ENCODE measurements at places on chromosomes 11 and 22. TPM values are rescaled to one million over a fixed set of nuclear protein-coding genes. Genes with fewer than 3 reads are reported as not detected.

RAG2 gene
- not detected for total RNA-seq

POU2AF2 gene
- not detected for total RNA-seq

SCUBE2 gene
- 26.9 TPM for total RNA-seq

AHNAK gene
- total RNA-seq: 57.3 TPM

SLC37A4 gene
- 10.0 TPM for total RNA-seq

OR5B21 gene
- total RNA-seq: not detected

LRRC74B gene
- total RNA-seq: not detected

DNA sequence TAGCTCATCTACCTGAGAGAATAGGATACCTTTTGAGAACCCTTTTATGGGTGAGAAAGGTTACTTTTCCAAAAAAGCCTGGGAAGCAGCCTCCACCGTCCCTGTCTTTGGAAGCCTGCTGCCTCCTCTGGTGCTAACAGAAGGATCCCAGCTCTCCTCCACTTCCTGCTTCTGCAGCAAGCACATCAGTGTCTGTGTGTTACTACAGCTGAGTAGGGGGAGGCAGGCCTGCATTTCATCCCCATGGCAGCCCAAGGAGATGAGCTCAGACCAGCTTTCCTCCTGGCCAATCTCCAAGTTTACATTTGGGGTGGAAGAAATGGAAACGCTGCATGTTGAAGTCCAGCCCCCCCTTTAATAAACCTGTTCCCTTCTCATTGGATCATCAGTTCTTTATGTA, 7.4 kb upstream of the CCDC34 start:
- DNase-seq: no peak

DNA sequence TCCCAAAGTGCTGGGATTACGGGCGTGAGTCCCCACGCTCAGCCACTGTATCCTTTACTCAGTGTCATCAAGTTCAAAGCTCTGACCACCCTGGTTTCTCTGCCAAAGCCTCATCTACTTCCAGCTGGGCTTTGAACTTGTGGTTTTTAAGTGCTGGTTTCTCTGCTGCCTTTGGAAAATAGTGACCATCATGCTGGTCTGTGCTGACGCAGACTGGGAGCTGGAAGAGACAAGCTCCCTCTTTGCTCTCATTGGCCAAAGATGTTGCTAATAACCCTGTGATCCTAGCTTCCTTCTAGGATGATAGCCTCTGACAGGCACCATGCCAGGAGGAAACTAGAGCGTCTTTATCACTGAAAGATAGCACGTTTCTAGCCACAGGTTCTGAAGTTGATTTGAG, 62.4 kb downstream of the ALX4 start:
- DNase-seq: no peak

GRCh38 chr22:42928969-42929837, 72.1 kb upstream of the ARFGAP3 start:
- DNase-seq: no peak

GRCh38 chr11:44165432-44165831, 70.0 kb downstream of the EXT2 start:
- DNase-seq: no peak

GRCh38 chr22:33006220-33006954, 51.8 kb downstream of the SYN3 start:
- DNase-seq: no peak

DNA sequence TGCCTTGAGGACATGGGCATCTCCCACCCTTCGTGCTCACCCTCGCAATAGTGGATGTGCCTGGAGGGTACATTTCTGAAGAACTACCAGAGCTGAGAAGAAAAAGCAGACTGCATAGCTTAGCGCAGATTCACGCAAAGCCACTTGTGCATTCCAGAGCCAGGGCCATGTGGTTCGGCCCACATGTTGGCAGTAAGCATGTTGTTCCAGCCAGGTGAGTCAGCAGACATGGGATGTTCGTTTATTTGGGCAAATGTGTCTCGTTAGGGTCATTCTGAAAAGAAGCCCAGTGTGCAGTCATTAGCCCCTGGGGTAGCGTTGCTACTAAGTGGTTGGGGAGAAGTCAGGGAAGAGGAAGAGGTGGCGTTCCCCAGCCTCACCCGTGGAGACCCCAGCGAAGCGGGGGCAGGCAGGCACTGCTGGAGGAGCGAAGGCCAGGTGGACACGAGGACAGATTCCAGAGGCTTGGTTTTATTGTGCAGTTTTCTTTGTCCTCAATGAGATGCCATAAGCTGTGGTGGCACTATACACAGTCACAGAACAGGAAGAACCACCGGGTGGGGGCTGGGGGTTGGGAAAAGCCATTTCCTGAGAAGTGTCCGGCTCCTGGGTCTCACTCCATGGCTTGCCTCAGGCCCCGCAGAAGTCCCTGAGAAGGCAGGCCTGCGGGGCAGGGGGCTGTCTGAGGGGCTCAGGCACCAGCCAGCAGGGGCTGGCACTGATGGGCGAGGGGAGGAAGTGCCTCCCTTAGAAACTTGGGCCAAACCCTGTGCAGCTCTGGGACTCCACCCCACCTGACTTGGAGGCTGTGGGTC, 5.0 kb downstream of the THY1 start:
- DNase-seq: no peak

DNA sequence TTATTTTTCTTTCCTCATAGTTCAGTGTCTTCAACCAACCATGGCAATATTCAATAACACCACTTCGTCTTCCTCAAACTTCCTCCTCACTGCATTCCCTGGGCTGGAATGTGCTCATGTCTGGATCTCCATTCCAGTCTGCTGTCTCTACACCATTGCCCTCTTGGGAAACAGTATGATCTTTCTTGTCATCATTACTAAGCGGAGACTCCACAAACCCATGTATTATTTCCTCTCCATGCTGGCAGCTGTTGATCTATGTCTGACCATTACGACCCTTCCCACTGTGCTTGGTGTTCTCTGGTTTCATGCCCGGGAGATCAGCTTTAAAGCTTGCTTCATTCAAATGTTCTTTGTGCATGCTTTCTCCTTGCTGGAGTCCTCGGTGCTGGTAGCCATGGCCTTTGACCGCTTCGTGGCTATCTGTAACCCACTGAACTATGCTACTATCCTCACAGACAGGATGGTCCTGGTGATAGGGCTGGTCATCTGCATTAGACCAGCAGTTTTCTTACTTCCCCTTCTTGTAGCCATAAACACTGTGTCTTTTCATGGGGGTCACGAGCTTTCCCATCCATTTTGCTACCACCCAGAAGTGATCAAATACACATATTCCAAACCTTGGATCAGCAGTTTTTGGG, at the start of gene OR51T1:
Gene OR51T1, plus strand, starts transcription at position 41 of the 641 bp plus-strand sequence. Its CDS starts 0 bp downstream, at position 41.
- no peak for DNase-seq

DNA sequence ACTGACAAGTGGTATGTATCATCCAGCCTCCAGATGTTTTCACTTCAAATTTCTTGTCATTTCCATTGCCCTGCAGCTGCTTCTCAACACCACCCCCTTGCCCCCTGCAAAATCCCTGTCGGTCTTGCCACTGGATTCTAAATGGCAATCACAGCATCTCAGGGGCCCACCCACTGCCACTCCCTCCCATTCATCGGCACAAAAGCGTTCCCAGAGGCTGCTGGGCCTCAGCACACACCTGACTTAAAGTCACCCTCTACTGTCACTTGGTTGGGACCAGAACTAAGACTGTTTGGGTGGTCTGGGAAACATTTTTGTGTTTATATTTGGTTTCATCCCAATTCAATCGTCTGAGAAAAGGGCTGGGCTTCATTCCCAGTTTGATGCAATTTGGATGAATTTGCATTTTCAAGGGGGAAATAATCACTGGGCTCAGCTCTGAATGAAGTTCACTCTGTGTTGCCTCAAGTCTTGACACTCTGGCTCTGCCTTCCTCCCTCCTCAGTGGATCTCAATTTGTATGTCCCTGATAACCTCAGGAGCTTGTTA, 27.1 kb downstream of the SYT13 start:
- DNase-seq: no peak

DNA sequence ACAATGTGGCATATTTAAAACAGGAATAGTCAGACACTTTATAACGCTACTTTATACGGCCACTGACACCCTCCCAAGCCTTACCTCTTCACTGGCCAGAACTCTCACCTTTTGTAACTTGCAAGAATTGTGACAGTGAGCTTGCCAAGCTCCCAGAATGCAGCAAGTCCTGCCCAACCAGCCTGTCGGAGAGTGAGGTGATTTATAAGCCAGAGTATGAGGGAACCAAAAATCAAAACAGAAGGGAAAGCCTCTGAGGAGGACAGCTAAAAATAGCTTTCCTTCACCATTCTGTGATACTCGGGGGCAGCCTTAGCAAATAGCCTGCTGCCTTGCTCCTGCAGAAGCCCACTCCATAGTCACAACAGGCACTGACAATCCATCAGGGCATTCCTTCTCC, 229.7 kb downstream of the FAM76B start:
- no peak for DNase-seq

DNA sequence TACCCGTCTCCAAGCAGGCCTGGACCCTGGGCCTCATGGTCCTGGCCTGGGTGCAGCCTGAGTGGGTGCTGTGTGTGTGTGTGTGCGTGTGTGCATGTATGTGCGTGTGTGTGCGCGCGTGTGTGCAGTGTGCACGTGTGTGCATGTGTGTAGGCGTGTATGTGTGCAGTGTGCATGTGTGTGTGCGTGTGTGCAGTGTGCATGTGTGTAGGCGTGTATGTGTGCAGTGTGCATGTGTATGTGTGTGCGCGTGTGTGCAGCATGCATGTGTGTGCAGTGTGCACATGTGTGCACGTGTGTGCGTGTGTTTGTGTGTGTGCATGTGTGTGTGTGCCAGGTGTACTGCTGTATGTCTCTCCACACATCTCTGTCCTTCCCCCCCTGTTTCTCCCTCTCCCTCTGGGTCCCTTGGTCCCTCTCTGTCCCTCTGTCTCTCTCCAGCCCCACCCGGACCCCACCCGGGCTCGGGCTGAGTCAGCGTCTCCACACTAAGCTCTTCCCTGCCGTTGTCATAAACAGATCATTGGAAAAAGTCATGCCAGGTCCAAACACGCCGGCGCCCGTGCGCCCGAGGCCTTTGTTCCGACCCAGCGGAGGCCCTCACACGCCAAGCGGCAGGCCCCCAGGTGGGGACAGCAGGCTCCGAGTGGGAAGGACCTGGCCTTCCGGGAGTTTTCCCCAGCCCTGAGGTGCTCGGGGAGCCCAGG, 34.0 kb downstream of the WNT7B start:
- DNase-seq: no peak

- no peak for DNase-seq
Measured at GRCh38 chr11:46364791-46365190, 16.7 kb upstream of the MDK start.

- DNase-seq: no peak
Measured at GRCh38 chr11:3126901-3127691, 38.0 kb downstream of the OSBPL5 start.

GRCh38 chr11:120952461-120953434, 71.2 kb upstream of the TBCEL start:
- peak; percentile 50 for DNase-seq

DNA sequence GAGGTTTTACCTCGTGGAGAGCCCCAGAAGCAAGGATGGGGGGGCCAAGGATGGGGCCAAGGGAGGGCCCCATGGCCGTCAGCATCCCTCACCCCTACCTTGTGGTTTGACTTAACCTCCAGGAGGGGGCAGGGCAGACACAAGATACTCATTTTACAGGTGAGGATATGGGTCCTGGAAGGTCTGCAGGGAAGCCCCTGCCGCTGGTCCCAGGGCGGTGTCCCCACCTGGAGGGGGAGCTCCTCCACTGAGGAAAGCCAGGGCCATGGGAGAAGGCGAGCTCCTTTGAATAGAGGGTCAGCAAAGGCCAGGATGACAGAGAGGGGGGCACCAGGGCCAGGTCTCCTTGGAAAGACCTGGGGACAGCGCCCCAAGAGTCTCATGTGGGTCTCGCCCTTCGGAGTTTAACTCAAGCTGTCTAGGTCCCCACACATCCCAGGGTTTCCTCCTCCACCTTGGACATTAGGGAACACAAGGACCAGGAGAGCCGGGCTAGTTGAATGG, 5.9 kb upstream of the ADORA2A start:
- DNase-seq: no peak

GRCh38 chr11:112801025-112801816, 160.0 kb upstream of the NCAM1 start:
- no peak for DNase-seq

DNA sequence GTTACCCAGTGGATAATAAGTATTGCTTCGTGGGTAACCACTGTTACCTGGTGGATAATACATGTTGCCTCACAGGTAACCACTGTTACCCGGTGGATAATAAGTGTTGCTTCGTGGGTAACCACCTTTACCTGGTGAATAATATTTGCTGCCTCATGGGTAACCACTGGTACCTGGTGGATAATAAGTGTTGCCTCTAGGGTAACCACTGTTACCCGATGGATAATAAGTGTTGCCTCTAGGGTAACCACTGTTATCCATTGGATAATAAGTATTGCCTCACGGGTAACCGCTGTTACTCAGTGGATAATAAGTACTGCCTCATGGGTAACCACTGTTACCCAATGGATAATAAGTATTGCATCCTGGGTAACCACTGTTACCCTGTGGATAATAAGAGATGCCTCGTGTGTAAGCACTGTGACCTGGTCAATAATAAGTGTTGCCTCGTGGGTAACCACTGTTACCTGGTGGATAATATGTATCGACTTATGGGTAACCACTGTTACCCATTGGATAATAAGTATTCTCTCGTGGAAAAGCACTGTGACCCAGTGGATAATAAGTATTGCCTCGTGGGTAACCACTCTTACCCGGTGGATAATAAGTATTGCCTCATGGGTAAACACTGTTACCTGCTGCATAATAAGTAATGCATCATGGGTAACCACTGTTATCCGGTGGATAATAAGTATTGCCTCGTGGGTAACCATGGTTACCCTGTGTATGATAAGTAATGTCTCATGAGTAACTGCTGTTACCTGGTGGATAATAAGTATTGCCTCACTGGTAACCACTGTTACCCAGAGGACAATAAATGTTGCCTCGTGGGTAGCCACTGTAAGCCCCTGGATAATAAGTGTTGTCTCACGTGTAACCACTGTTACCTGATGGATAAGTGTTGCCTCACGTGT, 20.1 kb upstream of the NXPE4 start:
- no peak for DNase-seq

GRCh38 chr22:50599816-50600455, 657 bp upstream of the MAPK8IP2 start:
- peak; percentile 37 for DNase-seq

DNA sequence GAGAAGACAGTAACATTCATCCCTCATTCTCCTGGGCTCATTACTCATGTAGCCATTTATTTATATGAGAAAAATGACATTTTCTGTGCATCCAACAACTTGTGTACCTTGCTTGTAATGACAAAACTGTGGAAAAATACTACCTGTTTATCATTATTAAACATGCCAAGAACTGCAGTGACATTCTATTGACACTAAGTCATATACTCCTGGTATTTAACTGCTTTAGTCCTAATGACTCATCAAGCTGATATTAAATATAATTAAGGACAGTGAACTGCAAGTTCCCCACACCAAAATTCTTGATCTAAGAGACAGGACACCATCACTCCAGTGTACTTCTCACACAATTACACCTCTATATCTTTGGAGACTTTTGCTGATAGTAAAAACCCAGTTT, 1328.7 kb upstream of the RAG2 start:
- no peak for DNase-seq

- DNase-seq: no peak
Measured at GRCh38 chr11:94528551-94528950, 15.2 kb upstream of the FUT4 start.
